ENCODE measurements at places on chromosomes 16 and 17.
A peak's percentile ranks its signal among the peaks of the same experiment; 100 is the strongest.

DNA sequence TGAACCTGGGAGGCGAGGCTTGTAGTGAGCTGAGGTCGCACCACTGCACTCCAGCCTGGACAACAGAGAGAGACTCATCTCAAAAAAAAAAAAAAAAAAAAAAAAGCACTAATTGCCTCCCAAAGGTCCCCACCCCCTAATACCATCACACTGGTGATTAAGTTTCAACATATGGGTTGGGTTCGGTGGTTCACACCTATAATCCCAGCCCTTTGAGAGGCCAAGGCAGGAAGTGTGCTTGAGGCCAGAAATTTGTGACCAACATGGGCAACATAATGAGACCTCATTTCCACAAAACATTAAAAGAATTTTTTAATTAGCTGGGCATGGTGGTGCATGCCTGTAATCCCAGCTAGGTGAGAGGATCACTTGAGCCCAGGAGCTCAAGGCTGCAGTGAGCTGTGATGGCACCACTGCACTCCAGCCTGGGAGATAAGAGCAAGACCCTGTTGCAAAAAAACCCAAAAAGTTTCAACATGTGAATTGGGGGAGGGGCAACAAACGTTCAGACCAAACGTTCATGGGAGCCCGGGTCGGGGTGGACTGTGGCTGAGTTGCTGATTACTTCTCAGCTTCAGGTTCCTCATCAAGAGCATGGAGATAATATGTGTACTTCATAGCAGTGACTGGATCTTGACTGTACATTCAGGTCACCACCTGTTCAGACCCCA lies 62.1 kb upstream of the NOL11 start:
- no peaks in the 10 kb centered on the region for H3K27me3 ChIP-seq
- no peaks in the 10 kb centered on the region for H3K36me3 ChIP-seq

DNA sequence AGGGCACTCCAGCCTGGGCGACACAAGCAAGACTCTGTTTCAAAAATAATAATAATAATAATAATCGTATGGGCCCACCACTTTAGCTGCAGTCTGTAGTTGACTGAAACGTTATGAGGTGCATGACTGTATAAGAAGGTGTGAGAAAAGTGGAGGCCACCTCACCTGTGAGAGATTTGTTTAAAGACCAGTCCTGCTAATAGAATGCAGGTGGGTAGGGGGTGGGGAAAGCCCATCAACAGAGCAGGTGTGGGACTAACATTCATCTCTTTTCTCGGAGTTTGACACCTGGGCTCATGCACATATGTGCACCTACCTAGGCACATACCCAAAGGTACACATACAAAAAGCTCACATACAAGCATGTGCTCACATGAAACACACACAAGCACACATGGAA lies 68.0 kb upstream of the TOB1 start:
- no peaks in the 10 kb centered on the region for H3K27me3 ChIP-seq
- no peak overlapping the region for H3K27ac ChIP-seq

- H3K4me3 ChIP-seq, result no peak overlapping the region
- H3K4me1 ChIP-seq, result no peaks in the 10 kb centered on the region
- H3K36me3 ChIP-seq, result no peaks in the 10 kb centered on the region
- no peak for DNase-seq
- no peak overlapping the region for H3K27ac ChIP-seq
- H3K27me3 ChIP-seq, result peaks cover 6% of the 10 kb centered on the region
These were observed 17.6 kb downstream of the EPOP start for GRCh38 chr17:38656959-38657823.

DNA sequence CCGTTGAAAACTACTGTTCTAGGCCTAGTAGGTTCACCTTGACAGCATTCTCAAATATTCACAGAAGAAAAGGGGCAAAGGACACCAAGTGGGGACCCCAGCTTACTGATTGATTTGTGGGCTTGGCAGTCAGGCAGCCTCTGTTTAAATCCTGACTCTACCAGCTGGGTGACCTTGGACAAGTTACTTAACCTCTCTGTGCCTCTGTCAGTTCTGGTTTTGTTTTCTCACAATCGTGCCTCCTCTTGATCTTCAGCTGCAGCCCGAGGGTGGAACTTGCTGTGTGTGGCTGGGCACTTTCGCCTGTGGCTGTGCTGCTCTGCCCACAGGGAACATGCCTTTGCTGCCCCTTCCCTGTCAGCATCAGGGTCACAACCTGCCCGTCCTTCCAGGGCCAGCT lies 17.8 kb downstream of the RAP1GAP2 start:
- H3K27me3 ChIP-seq, result no peaks in the 10 kb centered on the region
- H3K4me3 ChIP-seq, result no peak overlapping the region
- no peaks in the 10 kb centered on the region for H3K4me1 ChIP-seq
- no peaks in the 10 kb centered on the region for H3K36me3 ChIP-seq
- DNase-seq, result no peak

DNA sequence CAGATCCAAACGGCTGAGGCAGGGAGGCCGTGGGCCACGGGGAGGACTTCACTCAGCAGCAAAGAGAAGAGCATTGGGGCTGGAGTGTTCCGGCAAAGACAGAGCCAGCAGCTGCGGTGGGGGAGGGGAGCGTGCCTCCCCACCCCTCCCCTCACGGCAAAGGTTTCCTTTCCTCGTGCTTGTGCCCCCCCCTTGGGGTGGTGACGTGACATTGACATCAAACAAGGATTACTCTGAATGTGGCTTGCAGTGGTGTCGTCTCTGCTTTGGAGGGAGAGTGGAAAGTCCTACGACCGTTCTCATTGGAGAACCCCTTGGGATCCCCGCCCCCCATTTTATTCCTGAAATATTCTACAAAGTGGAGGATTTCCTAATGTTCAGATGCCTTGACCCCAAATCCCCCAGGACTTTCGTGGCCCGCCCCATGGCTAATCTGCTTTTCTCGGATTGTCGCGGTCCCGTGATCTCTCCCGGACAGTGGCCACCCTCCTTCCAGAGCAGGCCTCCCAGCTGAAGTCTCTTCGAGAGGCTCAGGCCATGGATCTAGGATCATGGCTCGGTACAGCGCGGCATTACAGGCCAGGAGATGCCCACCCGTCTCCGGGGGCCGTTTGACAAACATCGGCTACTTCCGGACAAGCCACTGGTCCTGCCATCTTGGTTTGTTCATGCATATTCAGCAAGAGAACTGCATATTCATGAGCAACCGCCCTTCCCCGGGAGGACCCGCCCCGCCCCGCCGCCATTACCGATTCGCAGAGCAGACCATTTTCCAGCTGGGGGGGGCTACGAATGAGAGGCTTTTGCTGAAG lies 705 bp upstream of the POLR2A start:
- DNase-seq, result no peak
- peak overlapping the region; percentile 100 for H3K27ac ChIP-seq
- H3K36me3 ChIP-seq, result no peaks in the 10 kb centered on the region
- H3K4me1 ChIP-seq, result peaks cover 66% of the 10 kb centered on the region
- peak overlapping the region; percentile 53 for H3K4me3 ChIP-seq

DNA sequence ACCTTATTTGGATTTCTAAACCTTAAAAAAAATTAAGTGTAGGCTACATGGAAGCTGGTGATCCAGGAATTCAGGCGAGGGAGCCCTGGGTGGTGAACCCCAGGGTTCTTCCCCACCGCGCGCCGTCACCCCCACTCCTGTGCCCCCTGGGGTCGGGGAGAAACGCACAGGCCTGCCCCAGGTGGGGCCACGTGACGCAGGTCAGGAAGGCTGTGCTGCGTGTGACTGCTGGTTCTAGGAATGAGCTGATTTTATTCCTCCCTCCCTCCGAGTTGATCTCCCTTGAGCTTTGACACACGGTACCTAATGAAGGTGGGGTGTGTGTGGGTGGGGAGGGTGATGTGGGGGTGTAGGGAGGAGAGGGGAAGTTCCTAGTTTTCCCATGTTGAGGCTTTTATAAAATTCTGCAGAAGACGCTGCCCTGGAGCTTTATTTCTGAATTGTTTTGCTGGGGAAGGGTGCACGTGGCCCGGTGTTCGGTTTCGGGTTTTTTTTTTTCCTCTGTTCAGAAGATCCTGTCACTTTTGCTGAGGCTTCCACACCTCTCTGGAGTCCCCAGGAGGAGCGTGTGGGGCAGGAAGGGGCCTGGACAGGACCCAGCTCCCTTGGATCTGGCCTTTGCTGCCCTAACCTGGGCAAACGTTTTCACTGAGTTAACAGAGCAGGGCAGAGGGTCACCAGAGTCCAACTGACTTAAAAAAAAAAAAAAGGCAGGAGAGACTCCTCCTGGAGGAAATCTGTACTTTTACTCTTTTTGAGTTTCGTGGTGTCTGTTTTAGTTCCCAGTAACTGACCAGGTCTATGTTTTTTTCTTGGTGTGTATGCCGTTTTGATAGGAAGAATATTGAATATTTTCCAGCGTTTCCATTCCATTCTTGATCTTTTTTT lies 55.8 kb upstream of the GSE1 start:
- peaks cover 62% of the 10 kb centered on the region for H3K4me1 ChIP-seq
- H3K27me3 ChIP-seq, result no peaks in the 10 kb centered on the region
- H3K4me3 ChIP-seq, result peak overlapping the region; percentile 67

DNA sequence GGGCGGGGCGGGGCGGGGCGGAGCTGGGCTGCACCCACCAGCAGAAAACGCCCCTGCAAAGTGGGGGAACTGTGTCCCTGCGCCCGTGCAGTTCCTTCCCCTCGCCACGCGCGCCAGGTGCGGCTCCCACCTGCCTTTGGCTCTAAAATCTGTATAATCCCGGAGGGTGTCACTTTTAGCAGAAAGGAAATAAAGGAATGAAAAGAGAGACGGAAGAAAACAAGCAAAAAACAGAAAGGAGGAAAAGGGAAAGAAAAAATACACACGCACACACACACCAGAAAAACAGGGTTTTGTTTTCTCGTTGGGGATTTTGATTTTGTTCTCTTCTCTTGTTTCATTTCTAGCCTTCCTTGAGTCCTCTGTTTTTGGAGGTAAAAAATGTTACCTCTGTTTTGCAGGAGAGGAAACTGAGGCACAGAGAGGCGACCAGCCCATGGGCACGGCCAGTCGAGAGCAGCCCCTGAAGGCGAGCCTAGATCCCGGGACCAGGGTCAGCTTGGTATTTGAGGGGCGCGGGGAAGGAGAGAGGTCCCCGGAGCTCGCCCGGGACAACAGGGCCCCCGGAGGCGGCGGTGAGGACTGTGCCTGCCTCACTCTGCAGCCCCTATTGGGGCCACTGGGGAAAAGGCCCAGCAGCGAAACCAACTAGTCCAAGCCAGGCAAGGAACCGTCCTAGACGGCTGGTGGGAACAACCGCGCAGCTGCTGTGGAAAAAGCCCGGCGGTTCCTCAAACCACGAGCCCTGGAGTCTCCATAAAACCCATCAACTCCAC lies 594 bp upstream of the CARHSP1 start:
- no peaks in the 10 kb centered on the region for H3K36me3 ChIP-seq
- H3K27ac ChIP-seq, result peak overlapping the region; percentile 86
- peaks cover 43% of the 10 kb centered on the region for H3K4me1 ChIP-seq
- DNase-seq, result no peak

DNA sequence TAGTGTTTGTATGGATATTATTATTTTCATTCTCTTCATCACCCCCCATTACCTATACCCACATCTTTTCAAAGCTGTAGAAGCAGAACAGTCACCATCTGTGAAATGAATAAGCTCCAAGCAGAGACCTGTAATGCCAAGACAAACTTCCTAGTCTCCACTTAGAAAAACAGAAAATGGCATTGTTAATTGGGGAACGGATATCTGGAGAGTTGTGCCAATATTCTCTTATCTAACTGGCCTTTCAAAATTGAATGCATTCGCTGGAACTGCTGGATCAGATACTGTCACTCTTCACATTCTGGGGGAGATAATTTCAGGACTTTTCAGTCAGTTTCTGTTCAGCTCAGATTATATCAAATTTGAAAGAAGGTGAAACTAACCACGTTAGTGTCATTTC lies 464.4 kb upstream of the GOT2 start:
- no peaks in the 10 kb centered on the region for H3K36me3 ChIP-seq
- H3K27me3 ChIP-seq, result no peaks in the 10 kb centered on the region
- H3K4me1 ChIP-seq, result no peaks in the 10 kb centered on the region
- no peak overlapping the region for H3K27ac ChIP-seq
- no peak for DNase-seq

DNA sequence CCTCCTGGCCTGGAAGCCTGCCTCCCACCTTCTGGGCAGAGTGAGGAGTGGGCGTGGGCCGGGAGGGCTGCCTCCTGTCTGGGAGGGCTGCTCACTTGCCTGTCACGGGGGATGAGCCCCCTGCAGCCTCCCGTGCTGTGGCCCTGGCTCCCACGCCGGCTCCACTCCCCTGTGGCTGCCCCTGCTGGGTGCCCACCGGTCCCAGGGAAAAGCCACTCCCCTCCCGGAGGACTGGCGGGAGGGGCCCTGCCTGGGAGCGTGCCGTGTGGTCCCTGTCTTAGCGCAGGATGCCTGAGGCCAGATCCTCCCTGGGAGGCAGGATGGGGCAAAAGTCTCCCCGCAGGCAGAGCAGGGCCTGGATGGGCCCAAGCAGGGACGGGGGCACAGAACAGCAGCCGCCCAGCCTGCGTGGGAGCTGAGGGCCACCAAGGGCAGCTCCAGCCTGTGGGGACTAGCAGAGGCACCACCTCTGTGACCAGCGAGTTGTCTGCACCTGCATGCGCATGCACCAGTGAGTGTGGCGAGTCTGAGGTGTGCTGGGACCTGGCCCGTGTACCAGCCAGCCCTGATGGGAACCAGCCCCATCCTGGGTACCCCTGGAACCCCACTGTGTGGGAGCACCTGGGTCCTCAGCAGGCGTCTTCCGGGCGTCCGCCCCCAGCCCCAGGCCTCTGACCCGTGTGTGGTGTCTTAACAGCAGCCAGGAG lies 339.9 kb downstream of the SEC14L1 start:
- H3K27ac ChIP-seq, result peak overlapping the region; percentile 90
- no peak overlapping the region for H3K4me3 ChIP-seq
- peaks cover 21% of the 10 kb centered on the region for H3K36me3 ChIP-seq

DNA sequence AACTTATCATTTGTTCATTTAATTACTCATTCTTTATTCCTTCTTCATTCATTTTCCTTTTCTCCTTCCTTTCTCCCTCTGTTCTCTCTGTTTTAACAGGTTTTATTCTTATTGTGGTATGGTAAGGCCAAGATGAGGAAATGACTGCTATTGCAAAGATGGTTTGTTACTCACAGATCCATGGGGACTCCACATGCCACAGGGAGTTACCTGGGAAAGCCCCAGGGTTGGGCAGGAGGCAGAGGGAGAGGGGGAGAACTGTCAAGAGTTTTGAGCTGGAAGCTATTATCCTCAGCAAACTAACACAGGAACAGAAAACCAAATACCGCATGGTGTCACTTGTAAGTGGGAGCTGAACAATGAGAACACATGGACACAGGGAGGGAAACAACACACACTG lies 453.3 kb downstream of the WWOX start:
- H3K4me1 ChIP-seq, result no peaks in the 10 kb centered on the region
- no peak overlapping the region for H3K4me3 ChIP-seq
- no peaks in the 10 kb centered on the region for H3K27me3 ChIP-seq
- H3K27ac ChIP-seq, result no peak overlapping the region
- no peaks in the 10 kb centered on the region for H3K36me3 ChIP-seq

DNA sequence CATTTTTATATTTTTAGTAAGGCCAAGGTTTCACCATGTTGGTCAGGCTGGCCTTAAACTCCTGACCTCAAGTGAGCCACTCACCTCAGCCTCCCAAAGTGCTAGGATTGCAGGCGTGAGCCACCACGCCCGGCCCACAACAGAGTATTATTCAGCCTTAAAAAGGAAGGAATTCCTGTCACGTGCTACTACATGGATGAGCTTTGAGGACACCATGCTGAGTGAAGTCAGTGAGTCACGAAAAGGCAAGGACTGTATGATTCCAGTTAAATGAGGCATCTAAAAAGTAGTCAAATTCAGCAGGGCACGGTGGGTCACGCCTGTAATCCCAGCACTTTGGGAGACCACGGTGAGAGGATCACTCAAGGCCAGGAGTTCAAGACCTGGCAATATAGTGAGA lies 9.7 kb downstream of the CSF3 start:
- H3K27me3 ChIP-seq, result no peaks in the 10 kb centered on the region
- peaks cover 40% of the 10 kb centered on the region for H3K36me3 ChIP-seq
- peak overlapping the region; percentile 89 for H3K27ac ChIP-seq
- no peak overlapping the region for H3K4me3 ChIP-seq

GRCh38 chr17:55931446-55931845 lies 180.6 kb downstream of the PCTP start:
- no peaks in the 10 kb centered on the region for H3K27me3 ChIP-seq
- H3K4me1 ChIP-seq, result no peaks in the 10 kb centered on the region
- no peak for DNase-seq

Measured in vagina (tissue), 2 donors.